ENCODE measurements at places on chromosomes 16 and 17.
A peak's percentile ranks its signal among the peaks of the same experiment; 100 is the strongest.

- DNase-seq, result peak; percentile 66
These were observed 8.4 kb upstream of the TRPV2 start for GRCh38 chr17:16406742-16407674.

- DNase-seq, result no peak
These were observed 8.6 kb upstream of the CNP start for GRCh38 chr17:41957869-41958439.

GRCh38 chr16:10897134-10897533 is 20.1 kb downstream of the CIITA start:
- DNase-seq, result no peak

DNA sequence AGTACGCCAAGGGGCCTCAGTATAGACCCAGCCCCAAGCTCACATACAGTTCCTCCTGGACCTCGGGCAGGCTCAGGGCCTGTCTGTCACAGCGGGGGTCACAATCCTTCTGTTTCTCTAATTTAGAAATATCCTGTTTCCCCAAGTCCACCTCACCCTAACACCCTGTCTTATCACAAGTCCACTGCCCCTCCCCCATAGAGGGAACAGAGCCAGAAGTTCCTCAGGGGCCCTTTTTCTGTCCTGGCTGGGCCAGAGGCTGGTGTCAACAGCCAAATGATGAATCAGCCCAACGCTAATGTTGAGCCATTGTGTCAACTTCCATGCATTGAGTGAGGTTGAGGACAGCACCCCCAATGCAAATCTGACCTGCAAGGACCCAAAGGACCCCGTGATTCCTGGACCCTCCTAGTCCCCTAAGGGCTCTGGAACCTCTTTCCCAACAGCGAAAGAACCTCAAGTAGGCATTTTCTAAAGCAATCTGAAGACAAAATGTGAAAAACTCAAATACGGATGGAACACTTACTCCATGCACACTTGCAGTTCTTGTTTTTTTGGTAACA is 58.6 kb downstream of the PECAM1 start:
- no peak for DNase-seq

- DNase-seq, result no peak
These were observed 2.6 kb downstream of the GPR179 start for GRCh38 chr17:38341035-38341721.

- no peak for DNase-seq
These were observed 2.4 kb downstream of the PRSS22 start for GRCh38 chr16:2855536-2855935.

DNA sequence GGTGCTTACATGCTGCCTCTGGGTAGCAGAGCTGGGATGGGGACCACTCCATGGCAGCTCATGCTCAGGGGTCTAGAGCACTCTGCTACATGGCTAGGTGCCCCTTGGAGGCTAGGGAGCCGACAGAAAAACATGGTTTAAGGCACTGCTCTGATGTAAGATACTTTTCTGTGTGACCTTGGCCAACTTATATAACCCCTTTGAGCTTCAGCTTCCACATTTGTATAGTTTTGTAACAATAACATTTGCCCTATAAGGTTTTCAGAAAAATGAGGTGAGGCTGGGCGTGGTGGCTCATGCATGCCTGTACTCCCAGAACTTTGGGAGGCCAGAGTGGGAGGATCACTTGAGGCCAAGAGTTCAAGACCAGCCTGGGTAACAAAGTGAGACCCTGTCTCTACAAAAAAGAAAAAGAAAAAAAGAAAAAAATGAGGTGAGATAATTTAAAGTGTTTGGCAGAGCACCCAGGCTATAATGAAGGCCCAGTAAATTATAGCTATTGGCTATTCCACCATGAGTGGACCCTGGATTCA is 3.2 kb downstream of the CES4A start:
- DNase-seq, result no peak

GRCh38 chr16:84827897-84828296 is 8.1 kb downstream of the CRISPLD2 start:
- DNase-seq, result no peak

DNA sequence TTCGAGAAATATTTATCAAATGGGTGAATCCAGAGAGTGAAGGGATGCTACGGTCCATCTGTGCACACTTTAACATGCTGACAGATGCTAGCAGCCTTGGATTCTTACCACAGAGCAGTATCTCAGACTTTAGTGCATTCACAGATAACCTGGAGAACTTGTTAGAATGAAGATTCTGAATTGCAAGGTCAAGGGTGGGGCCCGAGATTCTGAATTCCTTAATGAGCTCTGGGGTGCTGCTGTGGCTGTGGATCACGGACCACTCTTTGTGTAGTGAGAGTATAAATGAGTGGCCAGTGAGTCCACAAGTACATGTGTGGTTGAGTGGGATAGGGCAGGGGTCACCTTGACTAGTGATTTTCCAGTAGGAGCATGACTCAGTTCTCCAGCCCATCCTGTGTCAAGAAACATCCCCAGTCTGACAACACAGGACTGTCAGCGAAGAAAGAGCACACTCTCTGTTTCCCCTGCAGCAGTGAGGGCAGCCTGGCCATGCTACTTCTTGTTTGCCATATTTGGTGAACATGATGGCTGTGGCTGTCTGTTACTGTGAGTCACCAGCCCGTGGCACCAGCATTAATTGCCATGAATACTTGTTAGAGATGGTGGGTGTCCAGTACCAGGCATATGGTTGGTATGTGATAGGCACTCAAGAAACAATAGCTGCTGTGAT is 13.0 kb upstream of the SALL1 start:
- DNase-seq, result no peak

- no peak for DNase-seq
These were observed 40.8 kb downstream of the SPOP start for GRCh38 chr17:49637050-49637449.

DNA sequence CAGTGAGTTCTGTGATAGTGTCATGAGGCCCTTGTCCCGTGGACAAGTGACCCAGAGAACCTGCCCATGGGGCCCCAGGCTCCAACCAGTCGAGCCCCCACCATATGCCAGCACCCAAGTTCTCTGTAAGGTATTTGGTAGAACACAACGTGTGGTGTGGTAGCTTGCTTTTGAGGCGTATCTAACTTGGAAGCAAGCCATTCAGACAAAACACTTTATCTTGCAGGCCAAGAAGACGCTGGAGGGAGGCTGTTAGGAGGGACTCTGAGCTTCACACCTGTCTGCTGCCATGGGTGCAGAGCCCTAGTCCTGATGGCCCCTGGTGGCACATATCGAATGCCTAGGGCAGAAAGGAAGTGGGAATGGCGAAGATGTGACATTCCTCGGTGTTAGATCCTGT is 1.6 kb downstream of the NDUFAF8 start:
- DNase-seq, result no peak

- DNase-seq, result no peak
These were observed 26.9 kb upstream of the XYLT1 start for GRCh38 chr16:17497648-17498047.

GRCh38 chr16:29765167-29766032 is 12.7 kb upstream of the ZG16 start:
- peak; percentile 76 for DNase-seq

- DNase-seq, result no peak
These were observed 63.4 kb downstream of the ANKRD11 start for GRCh38 chr16:89426736-89427530.

DNA sequence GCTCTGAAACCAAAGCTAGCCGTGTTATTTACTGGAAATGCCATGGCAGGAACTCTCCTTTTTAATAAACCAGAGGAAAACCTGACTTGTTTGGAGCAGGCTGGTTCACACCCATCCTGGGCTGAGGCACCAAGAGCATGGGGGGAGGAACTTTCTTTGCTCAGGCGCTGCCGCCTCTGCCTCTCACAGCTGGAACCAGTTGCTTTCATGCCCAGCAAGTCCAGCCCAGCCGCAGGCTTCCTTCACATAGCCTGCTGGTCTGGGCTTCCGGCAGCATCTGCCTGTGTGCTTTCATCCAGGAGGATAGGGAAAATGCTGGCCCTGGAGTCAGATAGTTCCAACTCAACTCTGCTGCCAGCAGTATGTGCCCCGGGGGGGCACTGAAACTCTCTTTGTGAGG is 88.1 kb upstream of the ASIC2 start:
- DNase-seq, result no peak

GRCh38 chr17:1519678-1520077 is 3.3 kb upstream of the INPP5K start:
- DNase-seq, result no peak

GRCh38 chr17:74146196-74146595 is 57.3 kb upstream of the RPL38 start:
- no peak for DNase-seq

DNA sequence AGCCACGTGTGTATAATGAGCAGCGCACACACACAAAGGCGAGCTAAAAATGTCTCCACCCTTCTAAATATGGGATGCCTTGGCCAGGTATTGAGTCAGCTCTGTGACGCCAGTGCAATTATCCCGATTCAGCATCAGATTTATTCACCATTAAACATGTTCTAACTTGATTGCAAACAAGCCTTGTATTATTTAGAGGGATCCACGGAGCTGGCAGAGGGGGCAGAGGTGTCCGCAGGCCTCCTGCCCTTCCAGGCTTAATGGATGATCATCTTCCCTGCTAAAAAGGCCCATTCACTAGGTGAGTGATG is 591.7 kb downstream of the MAF start:
- no peak for DNase-seq

DNA sequence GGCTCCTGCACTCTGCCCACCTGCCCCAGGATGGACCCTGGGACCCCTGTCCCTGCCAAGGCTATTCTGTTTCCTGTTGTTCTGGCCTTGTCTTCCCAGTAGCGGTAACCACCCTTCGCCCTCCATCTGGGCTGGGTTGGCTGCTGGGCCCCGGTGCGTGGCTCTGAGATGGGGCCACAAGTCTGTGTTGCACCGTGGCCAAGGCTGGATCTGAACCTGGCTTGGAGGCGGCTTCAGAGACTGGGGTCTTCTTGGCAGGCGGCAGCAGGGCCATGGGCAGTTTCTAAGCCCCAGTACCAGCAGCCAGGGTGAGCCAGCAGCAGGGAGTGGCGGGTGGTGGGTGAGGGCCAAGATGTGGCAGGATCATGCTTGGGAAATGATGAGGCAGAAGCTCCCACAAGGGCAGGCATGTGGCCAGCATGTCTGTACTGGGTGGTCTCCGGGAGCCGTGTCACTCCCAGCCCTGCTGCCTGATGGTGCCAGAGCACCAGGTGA is 12.6 kb downstream of the MAP2K3 start:
- no peak for DNase-seq

DNA sequence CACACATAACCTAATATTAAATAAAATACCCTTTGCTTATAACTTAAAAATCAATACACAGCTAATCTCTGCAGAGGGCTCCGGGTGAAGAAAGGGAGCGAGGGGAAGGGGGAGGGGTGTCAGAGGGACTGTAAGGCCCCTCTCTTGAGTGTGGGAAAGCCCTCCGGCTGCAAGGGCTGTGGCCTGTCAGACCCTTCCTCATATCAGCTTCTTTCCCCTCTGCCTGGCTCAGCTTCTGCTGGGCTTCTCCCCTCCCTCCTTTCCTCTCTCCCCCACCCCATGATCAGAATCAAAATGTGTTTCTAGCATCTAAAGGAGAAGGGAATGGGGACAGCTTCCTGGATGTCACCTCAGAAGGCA is 4.6 kb upstream of the SCRN2 start:
- DNase-seq, result no peak

GRCh38 chr16:15749371-15749770 is 99.3 kb downstream of the NDE1 start:
- no peak for DNase-seq

GRCh38 chr17:30524847-30525246 is 47.6 kb downstream of the GOSR1 start:
- no peak for DNase-seq

GRCh38 chr16:22721511-22722100 is 92.4 kb upstream of the HS3ST2 start:
- no peak for DNase-seq

GRCh38 chr16:66503030-66503429 is 46.9 kb downstream of the TK2 start:
- no peak for DNase-seq

GRCh38 chr17:72955391-72956140 is 136.9 kb downstream of the SLC39A11 start:
- no peak for DNase-seq

DNA sequence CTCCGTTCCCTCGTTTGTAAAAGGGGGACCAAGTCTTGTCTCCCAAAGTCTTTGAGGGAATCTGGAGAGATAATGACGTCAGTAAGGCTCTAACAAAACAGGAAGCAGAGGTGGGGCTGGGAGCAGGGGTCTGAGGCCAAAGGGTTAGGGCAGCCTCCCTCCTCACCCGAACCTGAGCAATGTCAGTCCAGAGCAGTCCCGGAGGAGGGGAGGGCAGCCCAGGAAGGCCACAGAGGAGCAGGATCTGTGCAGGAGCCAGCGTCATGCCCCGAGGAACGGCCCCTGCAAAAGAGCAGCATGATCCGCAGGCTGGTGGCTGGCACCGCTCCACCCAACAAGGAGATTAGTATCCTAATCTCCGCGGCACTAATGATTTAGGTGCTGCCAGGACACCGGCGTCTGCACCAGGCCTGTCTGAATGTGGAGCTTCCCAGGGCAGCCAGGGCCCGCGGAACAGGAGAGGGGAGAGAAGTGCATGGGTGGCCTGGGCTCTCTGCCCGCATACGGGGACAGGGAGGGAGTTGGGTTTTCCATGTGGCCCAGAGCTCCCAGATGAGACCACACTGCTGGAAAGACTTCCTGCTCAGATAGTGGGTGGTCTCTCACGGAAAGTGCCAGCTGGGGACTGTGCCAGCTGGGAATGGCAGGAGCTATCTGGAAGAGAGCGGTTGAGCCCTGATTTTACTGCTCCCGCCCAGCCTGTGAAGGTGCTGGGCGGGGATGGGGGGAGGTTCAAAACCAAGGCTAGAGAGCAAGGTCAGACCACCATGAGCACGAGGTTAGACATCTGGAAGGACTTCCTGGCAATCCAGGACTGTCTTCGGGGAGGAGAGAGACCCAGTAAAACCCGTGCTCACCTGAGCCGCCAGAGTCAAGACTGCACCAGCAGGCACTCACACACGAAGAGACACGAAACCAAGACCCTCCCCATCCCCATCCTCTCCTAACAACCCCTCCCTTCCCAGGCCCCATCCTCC is 11.0 kb upstream of the KRT17 start:
- no peak for DNase-seq

Data from HuH-7 (cell line).